Neuronal stem cell (in vitro differentiated cells): ENCODE measurements at places on chromosomes 13 and 19.

DNA sequence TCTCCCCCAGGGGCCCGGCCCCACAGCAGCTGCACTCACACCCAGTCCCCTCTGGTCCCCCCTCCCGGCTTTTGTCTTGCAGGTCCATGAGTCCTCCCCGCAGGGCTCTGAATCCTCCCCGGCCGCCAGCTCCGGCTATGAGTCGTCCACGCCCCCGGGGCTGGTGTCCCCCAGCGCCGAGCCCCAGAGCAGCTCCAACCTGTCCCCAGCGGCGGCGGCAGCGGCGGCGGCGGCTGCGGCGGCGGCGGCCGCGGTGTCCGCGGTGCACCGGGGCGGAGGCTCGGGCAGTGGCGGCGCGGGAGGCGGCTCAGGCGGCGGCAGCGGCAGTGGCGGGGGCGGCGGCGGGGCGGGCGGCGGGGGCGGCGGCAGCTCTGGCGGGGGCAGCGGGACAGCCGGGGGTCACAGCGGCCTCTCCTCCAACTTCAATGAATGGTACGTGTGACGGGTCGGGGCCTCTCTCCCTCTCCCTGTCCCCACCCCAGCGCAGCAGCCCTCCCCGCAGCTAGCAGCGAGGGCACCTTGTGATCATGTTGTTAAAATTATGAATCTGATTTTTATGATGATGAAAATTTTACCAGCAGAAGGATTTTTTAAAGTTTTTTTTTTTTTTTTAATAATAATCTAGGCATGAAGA, 3.8 kb downstream of the ZIC2 start:
- peak overlapping the region; percentile 93 for H3K4me3 ChIP-seq
- H3K27ac ChIP-seq = peak overlapping the region; percentile 99
- no peak for DNase-seq
- H3K4me1 ChIP-seq = peaks cover 17% of the 10 kb centered on the region

- peaks cover 11% of the 10 kb centered on the region for H3K4me1 ChIP-seq
- peak overlapping the region; percentile 59 for H3K4me3 ChIP-seq
- H3K27ac ChIP-seq = peak overlapping the region; percentile 52
- H3K36me3 ChIP-seq = no peaks in the 10 kb centered on the region
Measured at GRCh38 chr19:33175886-33176669, 18.1 kb upstream of the LRP3 start.

DNA sequence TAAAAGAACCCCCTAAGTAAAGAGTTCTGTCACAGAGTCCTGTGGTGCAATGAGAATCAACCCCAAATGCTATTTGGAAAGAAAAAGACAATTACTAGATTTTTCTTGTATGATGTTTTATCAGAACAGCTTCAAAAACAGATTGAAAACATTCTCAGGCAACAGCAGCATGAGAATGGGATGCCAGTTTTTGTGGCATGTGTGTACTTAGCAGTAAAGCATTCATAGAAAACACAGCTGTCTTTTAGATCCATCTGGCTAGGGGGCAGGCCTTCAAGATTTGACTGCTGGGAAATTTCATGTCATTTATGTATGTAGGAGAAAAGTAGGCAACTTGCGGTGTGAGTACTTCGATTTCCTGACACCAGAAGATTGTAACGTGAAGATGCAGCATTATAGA, 170.5 kb upstream of the HTR2A start:
- no peak overlapping the region for H3K27ac ChIP-seq
- H3K36me3 ChIP-seq = no peaks in the 10 kb centered on the region
- H3K27me3 ChIP-seq = no peaks in the 10 kb centered on the region
- no peak overlapping the region for H3K4me3 ChIP-seq

DNA sequence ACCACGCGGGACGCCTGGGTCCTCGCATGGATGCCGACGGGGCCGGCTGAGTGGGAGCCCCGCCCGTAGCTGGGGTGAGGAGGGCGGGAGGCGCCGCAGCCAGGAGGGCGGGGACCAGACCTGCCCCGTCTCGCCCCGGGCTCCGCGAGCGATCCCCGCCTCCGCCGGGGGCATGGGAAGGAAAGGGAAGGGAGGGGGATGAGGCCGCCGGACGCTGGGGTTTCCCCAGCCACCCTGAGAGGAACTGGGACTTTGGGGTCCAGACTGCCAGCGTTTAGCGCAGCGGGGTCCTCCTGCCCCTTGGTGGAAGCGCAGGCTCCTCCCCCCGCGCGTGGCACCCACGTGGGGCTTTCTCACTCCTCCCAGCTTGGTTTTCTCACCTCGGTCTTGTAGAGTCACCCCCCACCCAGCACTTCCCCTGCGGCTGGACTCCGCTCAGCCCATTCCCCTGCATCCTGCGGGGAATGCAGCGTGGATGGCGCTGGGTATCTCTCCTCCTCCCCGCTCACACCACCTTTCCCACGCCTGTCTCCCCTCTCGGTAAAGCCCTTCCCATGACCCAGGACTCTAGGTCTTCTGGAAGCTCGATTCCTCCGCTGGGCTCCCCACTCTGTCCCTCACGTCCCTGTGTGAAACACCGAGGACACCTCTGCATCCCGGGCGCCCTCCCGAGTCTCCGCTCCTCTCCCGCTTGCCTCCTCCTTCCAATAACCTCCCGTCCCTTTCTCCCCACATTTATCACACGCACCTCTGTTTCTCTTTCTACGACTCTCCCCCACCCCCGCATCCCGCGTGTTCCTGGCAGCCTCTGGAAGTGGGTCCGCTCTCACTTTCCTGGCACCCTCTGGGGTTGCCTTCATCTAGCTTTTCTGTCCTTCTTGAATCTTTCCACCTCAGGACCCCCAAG, 2.1 kb downstream of the TGFB1 start:
- H3K27me3 ChIP-seq = no peaks in the 10 kb centered on the region
- H3K27ac ChIP-seq = no peak overlapping the region
- H3K4me3 ChIP-seq = peak overlapping the region; percentile 81
- peaks cover 6% of the 10 kb centered on the region for H3K36me3 ChIP-seq

DNA sequence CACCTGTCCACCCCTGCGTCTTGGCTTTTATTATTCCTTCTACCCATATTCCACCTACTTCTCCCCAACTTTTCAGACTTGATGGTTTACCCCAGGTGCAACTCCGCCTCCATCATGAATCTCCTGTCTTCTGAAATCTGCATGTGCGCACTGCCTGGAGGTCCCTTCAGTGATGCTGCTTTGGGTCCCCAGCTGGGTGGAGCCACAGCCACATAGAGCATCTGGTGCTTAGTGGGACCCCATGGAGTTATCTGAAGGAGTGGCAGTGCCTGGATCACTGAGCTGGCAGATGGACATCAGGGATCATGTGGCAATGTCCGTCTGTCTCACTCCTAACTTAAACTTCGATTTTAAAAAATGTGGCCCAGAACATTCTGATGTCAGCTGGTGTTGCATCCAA, 13.5 kb downstream of the ZNF536 start:
- no peak for DNase-seq
- no peaks in the 10 kb centered on the region for H3K36me3 ChIP-seq
- H3K27ac ChIP-seq = no peak overlapping the region
- H3K27me3 ChIP-seq = no peaks in the 10 kb centered on the region
- no peak overlapping the region for H3K4me3 ChIP-seq
- H3K4me1 ChIP-seq = no peaks in the 10 kb centered on the region

- H3K27ac ChIP-seq = no peak overlapping the region
- no peak overlapping the region for H3K4me3 ChIP-seq
Measured at GRCh38 chr13:51895906-51896888, 34.4 kb downstream of the CCDC70 start.

- no peaks in the 10 kb centered on the region for H3K27me3 ChIP-seq
- no peak overlapping the region for H3K4me3 ChIP-seq
- peaks cover 3% of the 10 kb centered on the region for H3K4me1 ChIP-seq
- H3K36me3 ChIP-seq = no peaks in the 10 kb centered on the region
Measured at GRCh38 chr13:64849196-64849595, 2380.9 kb downstream of the PCDH9 start.

- DNase-seq = no peak
- H3K27ac ChIP-seq = no peak overlapping the region
- peaks cover 4% of the 10 kb centered on the region for H3K4me1 ChIP-seq
- H3K27me3 ChIP-seq = peaks cover 97% of the 10 kb centered on the region
- H3K4me3 ChIP-seq = no peak overlapping the region
Measured at GRCh38 chr19:13024951-13025697, 29.8 kb downstream of the NFIX start.

GRCh38 chr13:45367358-45367757, 26.4 kb upstream of the TPT1 start:
- H3K27me3 ChIP-seq = no peaks in the 10 kb centered on the region
- no peak overlapping the region for H3K27ac ChIP-seq
- no peak overlapping the region for H3K4me3 ChIP-seq
- DNase-seq = no peak

GRCh38 chr13:28056970-28057712, 43.2 kb downstream of the FLT3 start:
- no peak for DNase-seq
- no peaks in the 10 kb centered on the region for H3K4me1 ChIP-seq
- no peaks in the 10 kb centered on the region for H3K36me3 ChIP-seq
- no peak overlapping the region for H3K4me3 ChIP-seq
- no peak overlapping the region for H3K27ac ChIP-seq
- no peaks in the 10 kb centered on the region for H3K27me3 ChIP-seq

GRCh38 chr19:10105509-10106099, 558 bp upstream of the PPAN start:
- no peaks in the 10 kb centered on the region for H3K27me3 ChIP-seq
- no peak for DNase-seq
- H3K4me1 ChIP-seq = peaks cover 23% of the 10 kb centered on the region
- H3K36me3 ChIP-seq = peaks cover 28% of the 10 kb centered on the region

DNA sequence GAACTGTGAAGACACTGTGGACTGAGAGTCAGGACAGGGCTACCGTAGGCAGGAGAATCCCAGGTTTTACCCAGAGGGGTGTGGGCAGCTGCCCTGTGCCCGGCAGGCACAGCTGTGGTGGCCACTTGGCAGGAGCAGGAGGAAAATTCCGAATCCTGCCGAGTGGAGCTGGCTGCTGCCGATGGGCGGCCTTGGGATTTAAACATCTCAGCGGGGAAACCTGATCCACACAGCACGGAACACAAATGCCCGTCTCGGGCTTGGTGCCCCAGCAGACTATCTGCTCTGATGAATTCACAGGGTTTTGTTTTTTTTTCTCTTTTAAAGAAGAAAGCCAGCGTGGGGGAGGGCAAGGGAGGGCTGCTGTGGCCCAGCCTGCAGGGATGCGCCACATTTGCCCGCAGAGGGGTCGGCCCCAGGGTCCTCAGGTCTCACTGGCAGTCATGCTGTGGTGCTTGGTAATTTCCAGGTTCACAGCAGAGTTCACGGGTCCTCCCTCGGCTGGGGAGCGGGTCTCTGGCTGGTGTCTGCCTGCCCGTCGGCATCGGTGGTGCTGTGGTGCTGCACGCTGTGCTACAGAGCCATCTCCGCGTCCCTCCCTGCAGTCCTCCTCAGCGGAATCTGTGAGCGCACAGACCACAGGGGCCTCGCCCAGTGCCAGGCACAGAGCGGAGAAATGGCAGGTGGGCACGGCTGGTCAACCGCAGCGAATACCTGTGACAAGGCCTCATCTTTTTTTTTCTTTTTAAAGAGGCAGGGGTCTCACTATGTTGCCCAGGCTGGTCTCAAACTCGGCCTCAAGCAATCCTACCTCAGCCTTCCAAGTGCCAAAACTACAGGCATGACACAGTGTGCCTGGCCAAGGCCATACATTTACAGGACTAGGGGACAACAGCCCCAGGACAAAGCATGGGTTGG, 28.1 kb downstream of the MPND start:
- no peak for DNase-seq
- H3K27me3 ChIP-seq = no peaks in the 10 kb centered on the region
- H3K27ac ChIP-seq = peak overlapping the region; percentile 19

DNA sequence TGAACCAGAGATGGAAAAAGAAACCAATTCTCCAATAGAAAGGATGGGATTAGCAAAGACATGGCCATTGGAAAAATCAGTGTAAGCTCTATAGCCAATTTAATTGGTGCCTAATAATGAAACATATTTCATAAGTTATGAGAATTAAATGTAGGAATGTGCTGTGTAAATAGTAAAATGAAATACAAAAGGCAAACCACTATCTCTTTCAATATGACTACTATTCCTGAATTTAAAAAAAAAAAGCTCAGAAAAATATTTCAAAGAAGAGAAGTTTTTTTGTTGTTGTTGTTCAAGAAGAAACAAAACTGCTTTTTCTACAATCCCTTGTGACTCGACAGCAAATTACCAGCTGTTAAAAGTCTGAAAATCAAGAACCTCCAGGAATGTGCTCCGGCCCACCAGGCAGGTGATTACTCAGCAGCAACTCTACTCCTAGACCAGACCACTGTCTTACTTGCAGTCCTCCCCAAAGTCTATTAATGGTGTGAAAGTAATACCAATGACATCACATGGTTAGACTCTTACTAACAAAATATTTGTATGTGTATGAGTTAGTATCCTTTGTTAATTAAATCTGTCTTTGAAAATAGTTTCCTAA, 362.4 kb downstream of the KCTD12 start:
- H3K27me3 ChIP-seq = no peaks in the 10 kb centered on the region
- no peak overlapping the region for H3K27ac ChIP-seq
- no peaks in the 10 kb centered on the region for H3K36me3 ChIP-seq
- no peak for DNase-seq
- H3K4me1 ChIP-seq = no peaks in the 10 kb centered on the region
- no peak overlapping the region for H3K4me3 ChIP-seq

DNA sequence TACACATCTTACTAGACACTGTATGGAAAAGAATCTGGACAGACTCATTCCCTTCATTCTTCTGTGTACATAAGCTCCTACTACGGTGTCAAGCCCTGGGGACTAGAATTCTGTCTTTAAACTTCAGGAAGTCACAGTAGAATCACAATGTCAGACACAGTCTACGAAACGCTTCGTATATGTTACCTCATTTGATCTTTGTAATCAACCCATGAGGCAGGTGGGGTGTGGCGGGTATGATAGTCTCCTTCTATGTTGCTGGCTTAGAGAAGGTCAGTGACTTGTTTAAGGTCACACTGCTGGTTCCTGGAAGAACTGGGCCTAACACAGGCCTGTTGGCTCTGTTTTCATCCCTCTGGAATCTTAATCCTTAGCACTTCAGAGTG, 32.2 kb upstream of the TPT1 start:
- H3K4me1 ChIP-seq = peaks cover 8% of the 10 kb centered on the region
- no peaks in the 10 kb centered on the region for H3K36me3 ChIP-seq
- no peak for DNase-seq
- no peak overlapping the region for H3K4me3 ChIP-seq
- no peak overlapping the region for H3K27ac ChIP-seq

GRCh38 chr19:49468746-49469447, 5.1 kb upstream of the FLT3LG start:
- H3K4me3 ChIP-seq = no peak overlapping the region
- no peaks in the 10 kb centered on the region for H3K27me3 ChIP-seq
- no peak overlapping the region for H3K27ac ChIP-seq
- H3K4me1 ChIP-seq = peaks cover 3% of the 10 kb centered on the region

GRCh38 chr13:41428155-41428554, 29.2 kb upstream of the RGCC start:
- H3K4me1 ChIP-seq = peaks cover 4% of the 10 kb centered on the region
- H3K27ac ChIP-seq = no peak overlapping the region
- DNase-seq = peak; percentile 6

- no peak overlapping the region for H3K27ac ChIP-seq
- no peaks in the 10 kb centered on the region for H3K4me1 ChIP-seq
- H3K36me3 ChIP-seq = no peaks in the 10 kb centered on the region
- no peak overlapping the region for H3K4me3 ChIP-seq
Measured at GRCh38 chr13:90800082-90800746, 547.3 kb upstream of the MIR17HG start.

- peaks cover 5% of the 10 kb centered on the region for H3K36me3 ChIP-seq
- no peak for DNase-seq
- H3K4me3 ChIP-seq = no peak overlapping the region
- no peak overlapping the region for H3K27ac ChIP-seq
- no peaks in the 10 kb centered on the region for H3K27me3 ChIP-seq
- no peaks in the 10 kb centered on the region for H3K4me1 ChIP-seq
Measured at GRCh38 chr13:45522571-45522970, 57.8 kb downstream of the COG3 start.
